Activated naive CD8-positive, alpha-beta T cell treated with anti-CD3 and anti-CD28 coated beads for 36 hours (primary cell): ENCODE measurements at places on chromosomes 4 and X. TPM values are rescaled to one million over a fixed set of nuclear protein-coding genes. Genes with fewer than 3 reads are reported as not detected.

USP17L28 gene
- not detected for total RNA-seq

HSFX2 gene
- not detected for total RNA-seq

TAF7L gene
- not detected for total RNA-seq

SCML1 gene
- total RNA-seq, result 4.0 TPM

HMX1 gene
- total RNA-seq, result not detected

FAM184B gene
- not detected for total RNA-seq

UGT2B15 gene
- total RNA-seq, result not detected

BBS12 gene
- total RNA-seq, result 1.2 TPM

H2AZ1 gene
- 794 TPM for total RNA-seq

SH2D1A gene
- total RNA-seq, result 67.1 TPM

MMRN1 gene
- total RNA-seq, result 0.10 TPM

OPRPN gene
- total RNA-seq, result not detected

CITED1 gene
- not detected for total RNA-seq

ABLIM2 gene
- 0.41 TPM for total RNA-seq

SPANXB1 gene
- not detected for total RNA-seq

HS3ST1 gene
- total RNA-seq, result 0.04 TPM

ARHGEF6 gene
- 34.4 TPM for total RNA-seq

FUNDC1 gene
- total RNA-seq, result 14.8 TPM

SLC9B2 gene
- 44.2 TPM for total RNA-seq

OTC gene
- not detected for total RNA-seq

SATL1 gene
- total RNA-seq, result not detected

CPZ gene
- not detected for total RNA-seq

PSAPL1 gene
- total RNA-seq, result not detected

FAM9C gene
- not detected for total RNA-seq

RAP2C gene
- total RNA-seq, result 30.6 TPM

GNRHR gene
- not detected for total RNA-seq

ZAR1 gene
- not detected for total RNA-seq

RHOXF2B gene
- total RNA-seq, result not detected

PCDH19 gene
- total RNA-seq, result not detected

GYG2 gene
- not detected for total RNA-seq

MTTP gene
- total RNA-seq, result 0.47 TPM

UGT2B17 gene
- not detected for total RNA-seq
